ENCODE measurements at places on chromosomes 2 and 18.

- DNase-seq: no peak
These were observed 203.3 kb upstream of the SMAD2 start for GRCh38 chr18:48133671-48134251.

GRCh38 chr2:118473241-118473640 is 374.2 kb downstream of the EN1 start:
- no peak for DNase-seq

- DNase-seq: no peak
These were observed 27.3 kb downstream of the TIMM21 start for GRCh38 chr18:74175658-74176057.

GRCh38 chr2:12606472-12607000 is 110.2 kb upstream of the TRIB2 start:
- peak; percentile 34 for DNase-seq

- no peak for DNase-seq
These were observed 60.5 kb upstream of the ALKAL2 start for GRCh38 chr2:348361-348916.

- DNase-seq: no peak
These were observed 128.3 kb upstream of the HS6ST1 start for GRCh38 chr2:128446874-128447537.

GRCh38 chr2:139514951-139515350 is 734.8 kb upstream of the NXPH2 start:
- no peak for DNase-seq

- DNase-seq: no peak
These were observed 147.0 kb downstream of the PPP1R1C start for GRCh38 chr2:182132605-182133004.

GRCh38 chr2:71786291-71787107 is 333.1 kb downstream of the DYSF start:
- no peak for DNase-seq

DNA sequence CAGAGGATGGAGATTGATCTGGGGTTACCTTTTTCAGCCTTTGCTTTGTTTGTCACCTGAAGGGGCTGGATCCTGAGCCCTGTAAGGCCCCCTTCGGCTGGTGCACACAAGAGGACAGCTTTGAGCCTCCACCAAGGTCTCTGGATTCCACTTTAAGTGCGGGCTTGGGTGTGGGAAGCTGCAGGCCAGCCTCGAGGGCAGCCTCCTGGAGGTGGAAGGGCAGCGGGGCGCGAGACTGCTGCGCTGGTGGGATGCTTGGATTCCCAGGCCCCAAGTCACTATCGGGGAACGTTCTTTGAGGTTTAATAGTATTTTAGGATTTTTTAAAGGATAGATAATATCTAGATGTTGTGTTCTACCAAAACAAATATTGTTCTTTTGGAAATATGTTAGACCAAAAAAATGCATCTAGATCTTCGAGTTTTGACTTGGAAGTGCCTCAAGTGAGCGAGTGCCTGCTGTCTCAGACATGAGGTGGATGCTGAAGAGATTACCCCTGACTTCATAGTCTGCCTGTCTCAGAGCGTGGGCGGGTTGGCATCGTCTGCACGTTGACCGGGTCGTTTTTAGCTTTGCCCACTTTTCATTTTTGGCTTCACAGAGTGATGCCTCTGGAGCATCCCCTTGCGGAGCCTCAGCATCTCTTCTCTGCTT is 113.8 kb downstream of the AGAP1 start:
- no peak for DNase-seq

DNA sequence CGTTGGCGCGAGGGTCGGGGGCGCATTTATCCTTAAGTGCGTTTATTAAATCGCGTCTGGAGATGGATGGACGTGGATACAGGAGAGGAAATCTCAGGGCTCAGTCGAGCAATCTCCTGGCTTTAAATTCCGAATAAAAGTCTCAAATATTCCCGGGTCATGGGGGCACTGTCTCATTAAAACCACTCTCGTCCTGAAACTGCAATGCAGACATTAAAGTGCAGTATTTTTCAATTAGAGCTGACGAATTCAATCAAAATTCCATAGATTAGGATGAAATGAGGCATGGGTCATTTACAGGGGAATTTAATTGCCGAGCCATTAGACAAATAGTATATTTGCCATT is 10.7 kb upstream of the GBX2 start:
- no peak for DNase-seq

DNA sequence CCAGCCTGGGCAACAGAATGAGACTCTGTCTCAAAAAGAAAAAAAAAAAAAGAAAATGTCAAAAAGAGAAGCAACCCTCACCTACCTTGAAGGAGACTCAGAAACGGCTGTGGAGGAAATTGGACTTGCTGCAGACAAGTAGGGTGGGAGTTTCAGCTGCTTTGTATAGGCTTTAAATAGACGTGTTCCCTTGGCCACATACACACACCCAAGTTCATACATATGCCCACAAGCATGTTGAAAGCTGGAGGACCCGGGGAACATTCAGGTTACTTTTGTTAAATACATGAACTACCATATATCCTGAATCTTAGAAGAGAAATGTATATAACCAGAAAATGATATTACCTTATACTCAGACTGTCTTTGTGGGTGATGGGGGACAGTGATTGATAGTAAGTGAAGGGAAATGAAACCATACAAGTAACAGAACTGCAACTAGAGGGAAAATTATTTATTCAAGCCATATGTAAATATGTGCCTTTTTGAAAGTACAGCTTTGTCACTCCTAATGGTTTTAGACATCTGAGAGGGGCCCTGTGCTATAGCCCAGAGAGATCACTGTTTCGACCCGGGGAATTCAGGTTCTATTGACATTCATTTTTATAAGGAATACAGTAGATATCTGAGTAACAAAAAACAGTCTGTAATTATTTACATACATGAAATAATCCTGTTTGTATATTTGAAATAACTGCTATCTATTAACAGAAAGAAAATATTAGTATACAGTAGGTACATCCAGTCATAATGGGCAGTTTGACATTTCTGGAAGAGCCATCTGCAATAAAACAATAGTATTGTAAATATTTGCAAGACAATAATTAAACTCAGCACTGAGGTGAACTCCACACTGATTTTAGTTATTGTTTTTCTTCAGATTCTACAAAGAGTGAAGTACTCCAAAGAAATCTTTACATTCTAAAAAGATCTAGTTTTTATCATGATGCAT is 48.0 kb upstream of the TGIF1 start:
- DNase-seq: no peak

- no peak for DNase-seq
These were observed 701.5 kb downstream of the BCL11A start for GRCh38 chr2:59851836-59852475.

GRCh38 chr18:49214706-49215105 is 245.7 kb downstream of the DYM start:
- no peak for DNase-seq

DNA sequence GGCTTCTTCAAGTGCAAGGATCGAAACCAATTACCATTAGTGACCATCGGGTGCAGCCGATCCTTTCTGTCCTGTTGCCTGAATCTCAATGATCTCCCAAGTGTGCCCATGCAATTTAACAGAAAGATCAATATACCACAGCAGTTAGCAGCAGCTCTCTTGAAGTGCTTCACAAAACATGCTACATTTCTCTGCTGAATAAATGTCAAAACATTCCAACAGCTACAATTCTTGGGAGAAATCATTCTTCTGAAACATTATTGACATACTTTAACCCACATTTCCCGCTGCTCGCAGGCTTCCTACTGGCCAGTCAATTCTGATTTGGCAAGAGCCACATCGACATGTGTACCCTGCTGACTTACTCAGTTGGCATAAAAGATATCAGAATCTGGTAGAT is 907.7 kb downstream of the TMEM182 start:
- DNase-seq: no peak

- peak; percentile 13 for DNase-seq
These were observed at the start of gene CCDC141 for GRCh38 chr2:179049546-179050311. TSS of gene CCDC141 (minus strand) at chr2:179050137. CDS start at chr2:179049941, 196 bp downstream.

- no peak for DNase-seq
These were observed 171.6 kb upstream of the PIEZO2 start for GRCh38 chr18:11320986-11321385.

- no peak for DNase-seq
These were observed 968 bp upstream of the ASTL start for GRCh38 chr2:96139181-96139758.

DNA sequence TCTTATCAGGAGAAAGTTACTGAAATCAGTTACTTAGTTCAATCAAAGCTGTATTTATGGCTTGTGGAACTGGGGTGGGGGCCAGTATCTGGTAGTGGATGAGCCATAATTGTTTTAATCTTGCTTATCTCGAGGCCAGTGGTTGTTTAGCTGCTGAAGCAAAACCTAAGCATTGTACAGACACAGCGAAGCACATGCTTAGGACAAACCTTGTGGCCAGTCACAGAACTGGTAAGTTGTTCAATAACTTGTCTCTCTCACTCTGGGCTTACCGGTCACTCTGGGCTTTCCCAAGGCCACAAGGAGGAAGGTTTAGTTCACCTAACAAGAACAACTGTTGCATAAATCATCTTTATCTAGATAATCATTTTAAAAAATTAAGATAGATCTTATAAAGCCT is 296.6 kb upstream of the NETO1 start:
- DNase-seq: no peak

DNA sequence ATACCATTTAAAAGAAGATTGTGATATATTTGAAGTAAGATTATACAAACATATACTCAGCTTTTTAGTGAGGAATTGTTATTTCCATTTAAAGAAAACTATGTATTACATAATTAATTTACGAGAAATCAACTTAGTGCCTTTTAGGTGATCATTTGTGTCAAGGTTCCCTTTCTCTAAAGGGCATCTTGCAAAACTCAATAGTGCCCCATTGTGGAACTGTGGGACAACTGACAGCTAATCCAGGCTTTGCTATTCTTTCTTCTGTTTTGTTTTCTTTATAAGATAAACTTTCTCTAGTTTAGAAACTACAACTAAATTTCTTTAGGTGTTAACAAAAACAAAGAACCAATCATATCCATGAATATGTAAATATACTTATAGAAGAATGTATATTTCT is 24.3 kb upstream of the VIT start:
- no peak for DNase-seq

- DNase-seq: no peak
These were observed 1.1 kb downstream of the GLI2 start for GRCh38 chr2:120736624-120737339.

GRCh38 chr2:7281231-7282201 is 364.3 kb downstream of the RNF144A start:
- DNase-seq: no peak

GRCh38 chr2:100246163-100247145 is 75.8 kb downstream of the LONRF2 start:
- no peak for DNase-seq

GRCh38 chr18:23970161-23971096 is 44.1 kb upstream of the TTC39C start:
- DNase-seq: peak; percentile 77

DNA sequence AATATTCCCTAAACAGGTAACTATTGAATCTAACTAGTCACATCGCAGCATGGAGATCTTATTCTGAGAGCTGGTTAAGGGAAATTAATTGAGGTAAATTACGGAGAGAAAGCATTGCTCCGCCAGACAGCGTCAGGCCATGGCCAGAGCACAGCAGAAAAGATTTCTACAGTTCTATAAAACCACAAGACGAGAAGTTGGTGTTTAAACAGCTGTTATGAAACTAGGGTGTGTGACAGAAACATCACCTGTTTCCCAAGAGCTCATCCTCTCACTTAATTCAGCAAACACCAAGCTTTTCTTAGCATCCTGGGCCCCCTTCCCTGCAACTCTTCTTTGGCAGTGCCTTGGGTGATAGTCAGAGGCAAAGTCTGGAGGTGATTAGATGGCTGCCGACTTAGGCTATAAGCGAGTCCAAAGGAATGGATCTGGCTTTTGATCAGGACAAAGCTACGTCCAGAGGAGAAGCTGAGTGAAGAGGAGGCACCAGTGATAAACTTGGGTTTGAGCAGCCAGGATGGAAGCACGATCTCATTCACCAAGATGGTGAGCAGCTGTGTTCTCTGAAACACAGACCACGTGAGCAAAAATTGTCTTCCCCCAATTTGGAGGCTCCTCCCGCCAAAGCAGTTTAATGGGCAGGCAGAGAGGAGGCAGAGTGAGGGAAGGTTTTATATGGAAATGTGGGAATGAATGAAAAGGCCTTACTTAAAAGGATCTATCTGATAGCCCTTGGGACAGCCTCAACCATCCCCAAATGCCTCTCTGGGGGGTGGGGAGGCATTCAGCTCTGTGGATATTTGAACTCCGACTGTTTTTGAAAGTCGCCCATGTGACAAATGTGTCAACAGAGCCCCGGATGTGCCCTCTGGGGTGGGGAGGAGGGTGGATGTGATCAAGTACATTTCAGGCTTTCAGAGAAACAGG is 57.8 kb downstream of the PKDCC start:
- DNase-seq: peak; percentile 89

- no peak for DNase-seq
These were observed 843.6 kb downstream of the TRIB2 start for GRCh38 chr2:13560322-13560721.

- no peak for DNase-seq
These were observed 296.9 kb upstream of the HS6ST1 start for GRCh38 chr2:128615571-128615970.

- peak; percentile 0 for DNase-seq
These were observed 31.2 kb downstream of the GPC1 start for GRCh38 chr2:240466579-240467148.

DNA sequence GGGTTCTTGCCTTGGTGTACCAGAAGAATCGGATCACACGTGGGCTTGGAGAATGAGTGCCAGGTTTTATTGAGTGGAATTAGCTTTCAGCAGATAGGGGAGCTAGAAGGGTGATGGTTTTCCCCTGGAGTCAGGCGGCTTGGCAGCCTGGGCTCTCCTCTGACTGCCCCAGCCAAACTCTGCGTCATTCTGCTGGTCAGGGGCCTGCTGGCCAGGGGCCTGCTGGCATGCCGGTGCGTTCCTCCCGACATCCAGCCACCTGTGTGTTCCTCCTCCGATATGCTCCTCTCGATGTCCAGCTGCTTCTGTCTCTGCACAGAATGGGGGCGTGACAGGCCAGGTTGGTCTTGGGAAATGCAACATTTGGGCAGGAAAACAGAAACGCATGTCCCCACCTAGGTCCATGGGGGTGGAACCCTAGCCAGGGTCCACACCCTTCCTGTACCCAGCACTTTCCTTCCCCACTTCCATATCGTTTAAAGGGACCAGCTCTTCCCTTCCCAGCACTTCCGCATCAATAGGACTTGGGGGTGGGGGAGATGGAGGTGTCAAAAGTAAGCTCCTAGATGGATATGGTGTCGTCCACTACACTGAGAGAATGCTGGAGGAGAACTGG is 85.3 kb downstream of the VWA3B start:
- DNase-seq: no peak

DNA sequence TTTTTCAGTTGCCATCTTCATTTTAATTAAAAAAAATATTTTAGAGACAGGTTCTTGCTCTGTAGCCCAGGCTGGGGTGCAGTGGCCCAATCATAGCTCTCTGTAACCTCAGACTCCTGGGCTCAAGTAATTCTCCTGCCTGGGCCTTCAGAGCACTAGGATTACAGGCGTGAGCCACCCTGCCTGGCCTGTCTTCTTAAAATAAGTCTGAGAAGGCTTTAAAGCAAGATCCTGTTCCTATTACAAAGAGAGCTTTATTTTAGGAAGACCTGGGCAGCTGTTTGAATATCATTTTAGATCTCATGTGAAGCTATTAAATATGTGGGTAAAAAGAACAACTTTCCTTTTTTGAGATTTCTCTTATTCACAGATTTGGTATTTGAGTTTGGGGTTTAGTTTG is 1.5 kb downstream of the FAM228A start:
- no peak for DNase-seq

- no peak for DNase-seq
These were observed 4.3 kb downstream of the EPB41L5 start for GRCh38 chr2:120017201-120017600.
